NAMALWA (cell line): ENCODE measurements at places on chromosomes 5 and 9.

- DNase-seq: no peak
Observed at GRCh38 chr5:75053304-75054133, 1.2 kb upstream of the GCNT4 start.

DNA sequence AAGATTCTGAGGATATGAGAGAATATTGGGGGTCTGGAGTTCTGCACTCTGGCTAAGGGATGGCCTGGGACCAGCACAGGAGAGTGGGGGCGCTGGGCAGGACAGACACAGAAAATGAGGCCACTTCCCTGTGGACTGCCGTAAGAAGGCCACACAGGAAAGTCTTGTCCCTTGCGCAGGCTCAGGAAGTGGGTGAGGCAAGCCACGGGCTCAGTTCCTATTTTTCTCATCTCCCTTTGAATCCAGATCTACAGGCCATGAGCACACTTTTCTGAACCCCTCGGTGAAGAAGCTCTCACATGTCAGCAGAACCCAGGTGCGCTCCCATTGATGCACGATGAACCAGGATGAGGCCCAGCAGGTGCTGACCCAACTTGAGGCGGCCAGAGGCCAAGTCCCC lies 207.4 kb downstream of the AGTPBP1 start:
- no peak for DNase-seq

- DNase-seq: no peak
Observed at GRCh38 chr5:44847206-44847852, 38.6 kb downstream of the MRPS30 start.

DNA sequence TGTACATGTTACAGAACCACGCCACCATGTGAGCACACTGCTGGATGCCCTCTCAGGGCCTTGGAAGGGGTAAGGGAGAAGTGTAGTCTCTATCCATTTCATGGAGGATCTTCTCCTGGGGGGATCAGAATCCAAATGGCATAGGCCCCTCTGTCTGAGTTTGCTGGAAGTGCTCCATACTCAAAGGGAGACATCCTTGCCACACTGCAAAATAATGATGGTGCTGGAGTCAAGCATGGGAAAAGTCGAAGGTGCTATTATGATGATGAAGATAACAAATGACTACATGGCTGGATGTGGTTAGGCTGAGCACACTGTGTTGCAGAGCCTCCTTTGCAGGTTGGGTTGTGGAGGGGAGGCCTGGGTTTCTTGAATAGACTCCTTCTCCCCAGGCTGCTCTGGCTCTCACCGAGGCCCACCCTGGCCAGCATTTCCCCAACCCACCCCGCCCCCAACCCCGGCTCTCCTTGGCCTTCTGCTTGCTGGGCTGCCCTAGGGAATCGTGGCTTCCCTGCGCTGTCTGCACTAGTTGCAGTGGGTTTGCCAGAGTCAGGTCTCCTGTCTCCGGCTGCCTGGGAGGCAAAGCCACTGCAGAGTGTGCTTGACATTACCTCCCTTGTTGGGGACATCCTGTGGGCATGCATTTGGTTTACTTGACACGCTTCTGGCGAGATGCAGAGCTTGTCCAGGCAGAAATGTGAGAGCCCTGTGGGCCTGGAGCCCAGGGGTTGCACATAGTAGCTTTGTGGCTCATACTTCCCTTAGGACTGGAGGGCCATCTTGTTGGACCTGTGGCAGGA lies 3.0 kb downstream of the MVB12B start:
- no peak for DNase-seq

DNA sequence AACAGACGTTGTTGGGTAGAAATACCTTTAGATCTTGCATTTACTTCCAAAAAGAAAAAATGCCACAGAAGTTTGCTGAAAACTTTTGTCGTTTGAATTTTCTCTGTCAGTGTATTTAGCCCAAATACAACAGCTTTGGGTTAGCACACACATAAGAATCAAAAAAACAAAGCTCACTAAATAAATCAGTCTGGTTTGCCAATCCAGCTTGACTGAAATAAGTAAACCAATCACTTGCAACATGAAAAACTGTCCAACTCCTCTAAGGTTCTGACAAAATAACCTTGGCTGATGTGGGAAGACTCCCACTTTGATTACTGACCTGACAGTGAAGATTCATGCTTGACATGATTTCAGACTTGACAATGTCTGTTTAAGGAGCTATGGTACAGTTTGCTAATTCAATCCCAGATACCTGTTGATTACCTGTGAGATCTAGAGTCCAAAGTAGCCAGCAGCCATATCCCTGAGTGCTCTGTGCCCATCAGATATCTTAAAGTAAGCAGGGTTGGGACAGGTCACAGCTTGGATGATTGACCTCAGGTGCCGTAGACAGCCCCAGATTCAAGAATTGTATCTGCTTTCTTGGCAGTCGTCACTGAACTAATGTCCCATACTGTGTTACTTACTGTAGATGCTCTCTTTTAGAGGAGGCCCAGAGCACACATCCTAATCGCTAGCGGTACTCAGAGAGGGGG lies 727 bp downstream of the IGIP start:
- DNase-seq: no peak

DNA sequence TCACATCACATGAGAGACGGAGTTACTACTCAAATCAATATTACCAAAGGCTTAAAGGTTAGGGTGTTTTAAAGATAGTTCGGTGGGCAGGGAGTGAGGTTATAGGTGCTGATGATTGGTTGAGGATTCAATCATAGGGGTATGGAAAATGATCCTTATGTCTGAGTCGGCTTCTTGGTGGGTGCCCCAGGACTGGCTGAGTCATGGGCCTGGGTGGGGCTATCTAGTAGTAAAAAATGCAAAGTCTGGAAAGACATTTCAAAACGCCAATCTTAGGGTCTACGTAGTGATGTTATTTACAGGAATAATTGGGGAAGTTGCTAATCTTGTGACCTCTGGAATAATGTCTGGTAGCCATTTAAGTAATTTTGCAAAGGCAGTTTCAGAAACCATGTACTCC lies 15.2 kb upstream of the SPIN1 start:
- DNase-seq: no peak

GRCh38 chr5:22683050-22683449 lies 170.1 kb downstream of the CDH12 start:
- DNase-seq: no peak

DNA sequence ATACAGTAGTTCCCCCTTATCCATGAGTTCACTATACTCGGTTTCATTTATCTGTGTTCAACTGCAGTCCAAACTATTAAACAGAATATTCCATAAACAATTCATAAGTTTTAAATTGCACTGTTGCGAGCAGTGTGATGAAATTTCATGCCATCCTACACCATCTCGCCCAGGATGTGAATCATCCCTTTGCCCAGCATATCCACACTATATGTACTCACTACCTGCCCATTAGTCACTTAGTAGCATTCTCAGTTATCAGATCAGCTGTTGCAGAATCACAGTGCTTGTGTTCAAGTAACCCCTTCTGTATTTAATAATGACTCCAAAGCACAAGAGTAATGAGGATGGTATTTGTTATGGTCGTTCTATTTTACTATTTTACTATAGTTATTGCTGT lies 51.5 kb downstream of the SHOC1 start:
- no peak for DNase-seq

- DNase-seq: no peak
Observed at GRCh38 chr5:40549616-40550015, 130.1 kb upstream of the PTGER4 start.

- DNase-seq: no peak
Observed at GRCh38 chr9:72274916-72275315, 90.1 kb downstream of the ZFAND5 start.
